AG10803 (cell line): ENCODE measurements at places on chromosomes 2 and 18.

GRCh38 chr2:85423525-85423924 is 5.0 kb downstream of the SH2D6 start:
- no peak for DNase-seq

- peak; percentile 49 for DNase-seq
Measured at GRCh38 chr18:46253498-46253897, 149.3 kb downstream of the HAUS1 start.

GRCh38 chr18:79866889-79867574 is 69.3 kb downstream of the KCNG2 start:
- DNase-seq = no peak

DNA sequence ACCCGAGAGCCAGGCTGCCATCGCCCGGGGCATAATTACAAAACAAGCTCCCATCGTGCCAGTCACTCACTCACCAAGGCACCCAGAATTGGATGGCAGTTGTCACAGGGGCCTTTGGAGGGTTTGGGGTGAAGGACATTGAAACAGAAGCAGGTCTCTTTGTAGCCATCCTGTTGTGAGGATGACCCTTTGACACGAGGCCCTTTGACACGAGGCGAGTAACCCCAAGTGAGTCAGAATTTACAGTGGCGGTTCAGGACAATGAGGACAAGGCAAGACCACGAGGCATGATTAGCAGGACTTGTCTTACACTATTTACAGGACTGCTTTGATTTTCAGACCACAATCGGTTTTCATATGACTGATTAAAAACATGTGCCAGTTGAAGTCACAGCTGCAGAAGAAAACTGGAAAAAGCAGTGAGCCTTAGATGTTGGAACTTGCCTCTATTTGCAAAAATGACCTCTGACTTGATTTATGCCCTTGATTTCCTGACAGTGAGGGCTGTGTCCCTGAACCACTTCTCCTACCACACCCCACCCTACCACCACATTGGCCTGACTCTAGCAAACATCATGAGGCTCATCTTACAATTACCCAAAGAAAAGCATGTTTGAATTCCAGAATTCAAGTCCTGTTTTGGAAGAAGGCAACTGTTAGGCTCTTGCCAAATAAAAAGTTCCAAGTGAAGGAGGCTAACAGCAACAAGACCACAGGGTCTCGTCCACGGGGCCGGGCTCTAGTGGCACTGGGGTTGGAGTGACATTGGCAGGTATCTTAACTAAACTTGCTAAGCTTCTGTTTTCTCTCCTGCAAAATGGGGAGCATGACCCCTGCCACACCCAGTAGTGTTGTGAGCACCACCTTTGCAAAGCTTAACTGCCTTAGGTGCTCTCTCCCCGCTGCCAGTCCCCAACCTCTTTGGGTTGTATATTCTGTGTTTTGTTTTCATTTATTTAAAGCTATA is 64.4 kb upstream of the FOSL2 start:
- peak; percentile 90 for DNase-seq

GRCh38 chr18:64037812-64038414 is 68.0 kb downstream of the SERPINB8 start:
- peak; percentile 22 for DNase-seq

DNA sequence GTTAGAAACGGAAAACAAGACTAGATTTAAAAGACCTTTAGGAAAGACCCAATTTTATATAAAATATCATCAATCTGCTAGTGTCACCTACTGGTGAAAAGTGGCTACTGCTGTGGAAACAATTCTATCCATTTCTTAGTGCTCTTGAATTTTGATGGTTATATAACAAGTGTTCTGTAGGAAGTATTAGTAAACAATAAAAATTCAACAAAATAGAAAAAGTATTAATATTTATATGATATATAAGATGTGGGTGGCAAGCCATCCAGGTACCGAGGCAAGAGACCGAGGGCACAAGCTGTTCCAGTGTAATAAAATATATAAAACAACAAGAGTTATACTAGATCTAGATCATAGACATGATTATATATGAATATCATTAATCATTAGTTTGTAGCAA is 6.2 kb upstream of the TMEM87B start:
- peak; percentile 61 for DNase-seq

GRCh38 chr18:70374154-70374553 is 85.3 kb downstream of the SOCS6 start:
- peak; percentile 40 for DNase-seq

DNA sequence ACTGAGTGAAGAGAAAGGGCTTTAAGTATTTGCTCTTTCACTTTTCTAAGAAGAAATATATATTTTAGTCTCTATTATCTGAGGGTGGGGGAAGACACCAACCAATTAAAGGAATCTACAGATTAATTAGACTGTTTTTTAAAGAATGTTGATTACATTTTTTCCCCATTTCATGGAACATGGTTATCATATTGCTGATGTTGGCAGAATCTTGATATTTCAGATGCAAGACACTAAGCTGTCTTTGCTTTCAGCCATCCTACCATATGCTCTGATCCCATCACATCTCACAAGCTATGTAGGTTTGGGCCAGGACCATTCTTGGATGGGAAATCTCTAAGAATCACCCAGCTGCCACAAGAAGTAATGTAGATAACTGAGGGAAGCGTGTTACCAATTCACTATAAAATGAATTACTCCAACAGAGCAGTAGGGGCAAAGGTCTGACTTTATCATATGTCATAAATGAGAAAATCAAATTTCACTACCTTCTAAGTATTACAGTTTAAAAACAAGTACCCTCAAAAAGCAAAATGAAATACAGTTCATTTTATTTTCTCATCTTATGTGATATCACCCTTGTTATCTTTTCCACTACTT is 6.7 kb upstream of the TBR1 start:
- DNase-seq = no peak

- peak; percentile 50 for DNase-seq
Measured at GRCh38 chr2:180876506-180876905, 103.9 kb upstream of the UBE2E3 start.

DNA sequence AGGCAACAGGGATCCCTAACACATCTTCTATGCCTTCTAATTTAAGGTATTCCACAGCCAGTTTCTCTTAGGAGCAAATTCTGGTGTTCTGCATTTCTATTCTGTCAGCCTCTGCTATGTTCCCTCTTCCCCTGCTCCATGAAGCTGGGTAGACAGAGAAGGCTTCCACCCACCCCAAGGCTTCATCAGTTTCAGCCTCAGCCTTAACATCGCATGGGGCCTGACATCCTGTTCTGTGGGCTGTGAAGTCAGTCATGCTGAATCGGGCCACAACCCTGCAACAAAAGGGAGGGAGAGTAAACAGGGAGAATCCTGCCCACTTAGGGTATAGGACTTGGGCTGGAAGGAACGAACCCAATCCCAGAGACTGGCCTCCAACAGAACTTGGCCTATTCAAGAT is 70.6 kb upstream of the PPM1B start:
- no peak for DNase-seq

- DNase-seq = peak; percentile 84
Measured at GRCh38 chr2:236078297-236079255, 89.6 kb downstream of the GBX2 start.
